ENCODE measurements at places on chromosomes 1 and 21.

- DNase-seq, result no peak
Observed at GRCh38 chr1:236748268-236748870, 46.7 kb upstream of the MTR start.

DNA sequence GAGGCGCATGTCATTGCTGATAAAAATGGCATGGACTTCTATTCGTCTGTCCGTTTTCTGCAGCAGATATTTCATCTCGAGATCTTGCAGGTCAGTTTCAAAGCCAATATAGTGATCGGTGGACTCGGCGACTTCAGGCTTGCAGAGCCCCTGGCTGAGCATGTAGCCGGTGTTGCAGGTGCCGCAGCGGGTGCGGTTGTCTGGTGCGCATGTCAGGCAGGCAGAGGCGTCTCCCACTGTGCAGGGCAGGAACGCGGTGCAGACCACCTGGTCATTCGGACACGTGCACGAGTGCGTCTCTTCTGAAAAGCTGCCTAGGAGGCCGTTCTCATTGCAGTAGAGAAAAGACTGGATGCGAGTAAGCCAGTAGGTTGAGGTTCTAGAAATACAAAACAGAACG is 378.9 kb downstream of the BRINP3 start:
- no peak for DNase-seq

GRCh38 chr1:183914891-183915290 is 110.0 kb downstream of the RGL1 start:
- DNase-seq, result no peak

- no peak for DNase-seq
Observed at GRCh38 chr1:89894210-89895201, 73.7 kb downstream of the LRRC8D start.

GRCh38 chr1:110208916-110209645 is 1.0 kb upstream of the KCNC4 start:
- DNase-seq, result no peak

DNA sequence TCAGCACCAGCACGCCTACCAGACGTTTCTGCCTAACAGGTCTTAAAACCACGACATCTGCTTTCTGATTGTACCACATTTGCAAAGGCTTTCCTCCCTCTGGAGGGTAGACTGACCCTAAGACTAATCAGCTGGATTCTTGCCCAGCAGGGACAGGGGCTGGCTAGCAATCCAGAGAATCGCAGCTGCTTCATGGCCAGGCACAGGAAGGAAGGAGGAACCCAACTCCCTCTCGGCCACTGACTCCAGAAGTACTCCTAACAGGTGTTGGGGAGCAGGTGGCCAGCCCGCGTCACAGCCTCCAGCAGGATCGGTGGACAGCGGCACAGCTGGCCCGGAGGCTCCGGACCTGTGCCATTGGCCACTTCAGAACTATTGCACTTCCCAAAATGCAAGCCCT is 180.8 kb downstream of the NPHP4 start:
- no peak for DNase-seq

- no peak for DNase-seq
Observed at GRCh38 chr21:45166931-45167330, 92.6 kb downstream of the ADARB1 start.

DNA sequence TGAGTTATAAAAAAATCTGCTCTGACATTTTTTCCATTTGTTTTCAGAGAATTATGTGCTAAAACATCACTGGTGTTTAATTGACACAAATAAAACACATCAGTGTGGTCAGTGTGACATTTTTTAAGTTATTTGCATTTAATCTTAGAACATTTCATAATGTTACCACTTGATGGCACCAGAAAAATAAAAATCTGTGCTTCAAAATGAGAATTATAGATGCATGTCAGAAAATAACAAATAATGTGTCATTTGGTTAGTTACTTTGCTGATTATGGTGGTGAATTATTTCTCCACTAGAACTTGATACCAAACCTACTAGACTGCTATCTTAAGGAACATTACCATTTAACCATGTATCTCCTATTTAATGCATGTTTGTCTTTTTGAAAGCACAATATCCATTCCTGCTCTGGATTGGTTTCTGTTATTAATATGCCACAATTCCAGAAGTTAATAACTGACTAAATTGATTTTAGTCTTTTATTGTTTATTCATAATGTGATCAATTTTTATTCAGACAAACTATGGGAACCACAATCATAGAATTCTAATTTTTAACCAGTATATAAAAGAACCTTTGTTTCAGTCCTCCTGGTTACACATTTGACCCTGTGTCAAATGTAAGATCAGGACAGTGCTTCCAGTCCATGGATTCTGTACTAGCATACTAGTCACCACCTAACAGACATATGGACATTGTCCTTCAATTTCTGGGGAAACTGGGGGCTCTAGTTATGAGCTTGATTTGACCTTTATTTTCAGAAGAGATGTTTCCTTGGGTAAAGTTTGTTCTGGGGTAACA is 81.0 kb downstream of the RPS6KC1 start:
- DNase-seq, result no peak

- peak; percentile 12 for DNase-seq
Observed at GRCh38 chr1:112296908-112297307, 99.1 kb upstream of the CTTNBP2NL start.

DNA sequence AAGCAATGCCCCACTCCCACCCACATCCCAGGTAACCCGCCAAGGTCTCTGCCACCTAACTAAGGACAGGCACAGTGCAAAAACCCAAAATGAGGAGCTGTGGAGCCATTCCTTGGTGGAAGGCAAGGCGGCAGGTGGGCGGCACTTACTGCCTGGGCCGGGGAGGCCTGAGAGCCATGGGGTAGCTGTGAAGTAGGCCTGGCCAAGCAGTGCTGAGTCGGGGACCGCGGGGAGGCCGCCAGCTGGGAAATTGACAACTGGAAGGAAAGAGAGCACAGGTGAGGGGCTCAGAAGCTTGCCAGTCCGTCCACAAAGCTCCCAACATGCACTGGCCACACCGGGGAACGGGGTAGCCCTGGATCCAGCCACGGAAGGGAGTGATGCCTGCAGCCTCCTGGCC is 85.3 kb downstream of the NPHP4 start:
- no peak for DNase-seq

GRCh38 chr1:39524171-39524570 is 32.7 kb downstream of the BMP8A start:
- no peak for DNase-seq

- no peak for DNase-seq
Observed at GRCh38 chr21:34948157-34948556, 100.9 kb downstream of the RUNX1 start.

GRCh38 chr1:243931957-243932356 is 81.9 kb upstream of the AKT3 start:
- no peak for DNase-seq

- DNase-seq, result no peak
Observed at GRCh38 chr1:30085811-30086770, 637.3 kb downstream of the MATN1 start.

GRCh38 chr1:112704934-112705627 is 1.8 kb downstream of the RHOC start:
- peak; percentile 96 for DNase-seq

GRCh38 chr1:244074559-244075171 is 23.6 kb downstream of the ZBTB18 start:
- no peak for DNase-seq

GRCh38 chr1:185441605-185442004 is 124.6 kb upstream of the IVNS1ABP start:
- peak; percentile 61 for DNase-seq

DNA sequence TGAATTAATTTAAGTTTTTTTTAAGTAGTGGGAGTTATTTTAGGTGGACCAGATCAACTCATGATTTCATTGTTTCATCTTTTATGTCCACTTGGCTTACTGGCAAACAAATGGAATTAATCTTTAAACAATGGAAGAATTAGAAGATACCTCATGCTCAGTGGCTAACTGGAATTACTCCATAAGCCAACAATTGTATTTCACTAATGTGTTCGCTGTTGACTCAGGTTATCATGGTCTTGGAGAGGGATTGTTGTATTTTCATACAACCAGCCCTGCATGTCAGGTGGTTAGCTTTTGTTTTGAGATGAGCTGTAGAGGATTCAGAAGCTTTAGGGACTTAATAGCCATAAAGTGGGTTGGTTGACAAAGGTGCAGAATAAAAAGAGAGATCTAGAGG is 57.2 kb upstream of the HMCN1 start:
- DNase-seq, result no peak

DNA sequence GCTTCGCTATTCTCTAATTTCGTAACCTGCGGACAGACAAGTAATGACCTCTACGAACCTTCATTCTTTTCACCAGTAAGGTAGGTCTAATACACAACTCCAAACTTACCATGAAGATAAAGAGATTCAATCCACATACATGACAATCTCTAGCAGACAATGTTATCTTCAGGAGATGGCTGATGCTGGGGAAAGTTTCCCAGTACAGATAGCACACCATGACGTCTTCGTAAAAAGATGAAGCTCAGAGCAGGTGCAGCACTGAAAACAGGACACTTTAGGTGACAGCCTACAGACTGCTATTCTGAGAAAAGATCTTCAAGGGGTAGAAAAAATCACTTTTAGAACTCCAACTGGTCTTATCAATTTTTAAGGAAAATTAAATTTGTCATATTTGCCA is 41.3 kb downstream of the ZNF281 start:
- DNase-seq, result no peak

GRCh38 chr1:223209293-223209898 is 66.3 kb upstream of the TLR5 start:
- DNase-seq, result no peak

DNA sequence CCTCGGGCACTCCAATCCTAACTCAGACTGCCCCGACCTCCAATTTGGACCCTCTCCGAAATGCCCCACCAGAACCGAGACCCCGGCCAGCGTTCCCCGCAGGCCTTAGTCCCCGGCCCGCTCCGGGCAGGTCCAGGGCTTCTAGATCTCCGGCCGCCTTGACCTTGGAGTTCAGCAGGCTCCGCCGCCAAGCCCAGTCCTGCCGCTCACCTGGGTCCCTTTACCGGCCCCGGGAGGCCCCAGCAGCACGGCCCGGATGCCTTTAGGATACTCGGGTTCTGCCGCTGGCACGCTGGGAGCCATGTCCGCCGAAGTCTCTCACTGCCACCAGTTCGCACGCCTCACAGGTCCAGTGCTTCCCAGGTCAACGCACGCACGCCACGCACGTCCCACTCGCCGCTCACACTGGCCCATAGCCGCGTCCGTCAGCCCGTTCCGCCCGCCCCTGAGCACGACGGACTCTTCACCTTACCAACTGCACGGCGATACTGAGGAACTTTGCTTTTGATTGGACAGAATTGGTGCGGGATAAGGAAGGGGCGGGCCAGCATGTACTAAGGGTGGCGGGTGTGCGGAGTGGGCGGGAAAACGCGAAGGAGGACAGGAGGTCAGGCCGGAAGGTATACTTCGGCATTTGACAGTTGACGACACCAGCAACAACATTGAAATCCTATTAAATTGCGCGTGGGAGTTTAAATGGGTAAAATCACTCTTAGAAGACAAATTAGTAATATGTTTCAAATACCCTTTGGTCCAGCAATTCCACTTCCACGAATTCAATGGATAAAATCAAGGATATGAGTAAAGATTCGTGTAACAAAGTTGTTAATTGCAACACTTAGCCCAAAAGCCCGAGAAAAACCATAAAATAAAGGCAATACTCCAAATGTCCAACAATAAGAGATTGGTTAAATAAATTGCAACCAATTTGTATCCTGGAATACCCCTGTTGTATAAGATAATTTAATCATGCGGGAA is at the start of gene AK2:
Gene AK2, minus strand, starts transcription at position 358 of the 978 bp plus-strand sequence. Its CDS starts 55 bp downstream, at position 303.
- peak; percentile 99 for DNase-seq

- no peak for DNase-seq
Observed at GRCh38 chr21:36048357-36048756, 12.0 kb downstream of the SETD4 start.

GRCh38 chr1:147241934-147242448 is 493 bp upstream of the CHD1L start:
- DNase-seq, result no peak

GRCh38 chr1:22253012-22253790 is 110.3 kb upstream of the WNT4 start:
- DNase-seq, result no peak

DNA sequence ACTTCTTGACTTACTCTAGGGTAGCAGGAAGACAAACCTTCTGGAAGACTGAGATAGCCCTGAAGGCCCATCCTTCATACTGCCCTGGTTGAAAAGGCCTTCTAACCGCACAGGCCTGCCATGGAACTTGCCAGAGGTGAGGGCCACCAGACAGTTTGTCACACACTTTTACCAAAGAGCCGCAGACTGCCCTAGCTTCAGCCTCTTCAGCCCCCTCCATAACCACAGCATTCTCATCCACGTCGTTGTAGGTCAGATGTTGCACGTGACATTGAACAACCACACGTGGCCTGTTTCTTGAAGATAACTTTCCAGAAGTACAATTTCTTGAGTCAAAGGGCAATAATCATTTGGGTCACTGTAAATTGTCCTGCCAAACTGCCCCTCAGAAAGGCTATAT is 18.9 kb downstream of the ZNF362 start:
- DNase-seq, result no peak

- no peak for DNase-seq
Observed at GRCh38 chr1:91803847-91804545, 82.0 kb downstream of the TGFBR3 start.

DNA sequence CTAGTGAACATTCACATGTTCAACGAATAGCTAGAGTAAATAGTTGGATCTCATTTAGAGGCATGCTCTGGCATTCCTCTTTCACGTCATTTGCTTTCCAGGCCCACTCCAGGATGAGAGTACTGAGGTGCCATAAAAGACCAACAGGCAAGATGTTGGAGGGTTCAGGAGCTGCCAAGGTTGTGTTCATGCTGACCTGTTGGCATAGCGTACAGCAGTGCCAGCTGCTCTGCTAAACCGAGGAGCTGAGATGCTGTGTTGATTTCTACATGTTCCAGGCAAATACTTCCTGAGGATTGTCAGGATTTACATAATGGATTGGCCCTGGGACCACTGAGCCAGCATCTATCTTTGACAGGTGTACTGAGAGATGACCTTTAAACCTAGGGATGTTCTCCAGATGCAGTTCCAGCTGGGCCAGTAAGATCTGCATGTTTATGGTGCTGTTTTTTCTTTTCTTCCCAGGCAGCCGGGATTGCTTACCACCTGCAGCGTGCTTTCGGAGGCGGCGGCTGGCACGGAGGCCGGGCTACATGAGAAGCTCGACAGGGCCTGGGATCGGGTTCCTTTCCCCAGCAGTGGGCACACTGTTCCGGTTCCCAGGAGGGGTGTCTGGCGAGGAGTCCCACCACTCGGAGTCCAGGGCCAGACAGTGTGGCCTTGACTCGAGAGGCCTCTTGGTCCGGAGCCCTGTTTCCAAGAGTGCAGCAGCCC is 66.9 kb downstream of the DISC1 start:
- no peak for DNase-seq

DNA sequence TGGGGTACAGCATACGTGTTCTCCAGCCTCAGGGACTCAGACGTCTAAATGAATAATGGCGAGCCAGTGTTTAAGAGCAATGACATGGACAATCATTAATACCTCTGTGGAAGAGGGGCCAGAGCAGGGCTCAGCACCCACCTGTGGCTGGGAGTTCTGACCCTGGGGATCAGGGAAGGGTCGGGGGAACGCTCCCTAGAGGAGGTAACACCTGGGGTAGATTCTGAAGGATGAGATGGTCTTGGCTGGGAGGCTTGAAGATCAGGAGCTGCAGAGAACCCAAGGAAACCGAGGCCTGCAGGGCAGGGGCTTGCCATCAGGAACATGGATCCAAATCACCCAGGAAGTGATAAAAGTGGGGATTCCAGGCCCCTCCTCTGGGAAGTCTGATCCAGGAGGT is 138.2 kb upstream of the RUNX3 start:
- DNase-seq, result no peak

Measured in H4 (cell line).